Activated naive CD8-positive, alpha-beta T cell treated with anti-CD3 and anti-CD28 coated beads, Interleukin-2, amount 10 ng/mL, durations not matched to agents 7 days and 5 days (primary cell): ENCODE measurements at places on chromosomes 12 and 14. TPM values are rescaled to one million over a fixed set of nuclear protein-coding genes. Genes with fewer than 3 reads are reported as not detected.

- no peak for DNase-seq
These were observed 29.6 kb downstream of the CHST11 start for GRCh38 chr12:104486363-104486750.

DNA sequence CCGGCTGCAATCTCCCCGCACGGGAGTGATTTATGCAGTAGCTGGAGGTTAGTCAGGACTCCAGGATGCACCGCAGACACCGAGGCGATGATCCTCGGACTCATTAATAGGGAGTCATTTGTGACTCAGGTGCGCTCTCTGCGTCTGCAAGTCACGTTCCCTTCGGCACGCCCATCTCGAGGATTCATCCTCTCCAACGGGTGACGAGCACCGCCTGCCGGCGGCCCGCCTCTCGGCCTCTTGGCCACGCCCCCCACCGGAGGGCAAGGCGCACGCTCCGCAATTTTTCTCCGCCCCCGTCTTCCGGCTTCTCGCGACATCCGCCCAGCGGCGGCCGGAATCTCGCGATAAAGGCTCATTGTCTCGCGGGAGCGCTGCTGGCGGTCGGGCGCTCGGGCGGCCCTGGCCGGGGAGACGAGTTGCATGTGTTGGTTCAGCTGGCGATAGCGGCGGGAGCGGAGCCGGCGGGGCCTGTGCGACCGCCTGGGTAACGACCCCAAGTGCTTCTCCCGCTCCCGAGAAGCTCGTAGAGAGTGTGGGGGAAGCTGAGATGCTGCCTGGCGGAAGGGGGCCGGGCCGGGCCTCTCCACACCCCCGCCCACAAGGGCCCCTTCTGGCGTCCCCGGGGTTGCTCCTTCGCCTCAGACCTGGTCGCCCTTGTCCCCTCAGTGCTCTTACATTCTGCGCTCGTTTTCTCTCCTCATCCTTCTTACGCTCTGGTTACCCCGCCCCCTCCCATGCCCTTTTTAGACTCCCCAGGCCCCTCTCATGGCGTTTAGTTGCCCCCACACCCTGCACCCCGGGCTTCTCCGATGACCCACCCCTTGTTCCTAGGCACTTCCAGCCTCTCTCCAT lies at the start of gene DENR:
DENR (plus strand) TSS at position 361 of the 855 bp plus-strand sequence. CDS start 878 bp downstream, outside the sequence.
- peak; percentile 100 for DNase-seq

DNA sequence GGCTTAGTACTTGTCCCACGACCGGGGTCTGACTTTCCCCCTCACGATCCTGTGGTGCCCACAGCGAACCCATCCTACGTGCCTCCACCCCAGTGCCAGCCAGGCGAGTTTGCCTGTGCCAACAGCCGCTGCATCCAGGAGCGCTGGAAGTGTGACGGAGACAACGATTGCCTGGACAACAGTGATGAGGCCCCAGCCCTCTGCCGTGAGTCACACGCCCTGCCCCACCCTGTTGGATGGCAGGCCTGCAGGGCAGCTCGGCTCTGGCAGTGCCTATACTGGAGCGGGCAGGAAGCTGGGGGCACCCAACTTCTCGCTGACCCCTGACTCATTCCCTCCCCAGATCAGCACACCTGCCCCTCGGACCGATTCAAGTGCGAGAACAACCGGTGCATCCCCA lies 18.3 kb upstream of the LRP1-AS start:
- no peak for DNase-seq

DNA sequence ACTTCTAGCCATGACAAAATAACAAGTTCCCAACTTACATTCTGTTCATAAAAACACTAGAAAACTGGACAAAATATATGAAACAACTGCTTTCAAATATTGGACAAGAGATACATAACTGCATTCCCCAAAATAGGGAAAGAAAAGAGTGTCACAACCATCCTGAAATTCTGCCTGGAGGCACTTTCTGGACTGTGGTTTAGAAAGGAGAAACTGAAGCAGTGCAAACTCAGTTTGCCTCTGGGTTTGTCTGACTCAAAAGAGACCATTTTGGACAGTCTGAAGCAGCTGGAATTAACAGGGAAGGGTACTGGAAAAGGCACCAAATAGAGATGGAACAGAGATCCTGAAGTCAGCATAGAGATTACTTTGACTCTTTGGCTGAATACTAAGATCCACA lies 11.3 kb upstream of the SYT1 start:
- DNase-seq: no peak

CHFR gene
- total RNA-seq: 93.6 TPM
